Bronchial epithelial cell (primary cell): ENCODE measurements at places on chromosomes 2 and 18.

- no peak for DNase-seq
These were observed 94.0 kb downstream of the LAMA1 start for GRCh38 chr18:7023581-7023980.

DNA sequence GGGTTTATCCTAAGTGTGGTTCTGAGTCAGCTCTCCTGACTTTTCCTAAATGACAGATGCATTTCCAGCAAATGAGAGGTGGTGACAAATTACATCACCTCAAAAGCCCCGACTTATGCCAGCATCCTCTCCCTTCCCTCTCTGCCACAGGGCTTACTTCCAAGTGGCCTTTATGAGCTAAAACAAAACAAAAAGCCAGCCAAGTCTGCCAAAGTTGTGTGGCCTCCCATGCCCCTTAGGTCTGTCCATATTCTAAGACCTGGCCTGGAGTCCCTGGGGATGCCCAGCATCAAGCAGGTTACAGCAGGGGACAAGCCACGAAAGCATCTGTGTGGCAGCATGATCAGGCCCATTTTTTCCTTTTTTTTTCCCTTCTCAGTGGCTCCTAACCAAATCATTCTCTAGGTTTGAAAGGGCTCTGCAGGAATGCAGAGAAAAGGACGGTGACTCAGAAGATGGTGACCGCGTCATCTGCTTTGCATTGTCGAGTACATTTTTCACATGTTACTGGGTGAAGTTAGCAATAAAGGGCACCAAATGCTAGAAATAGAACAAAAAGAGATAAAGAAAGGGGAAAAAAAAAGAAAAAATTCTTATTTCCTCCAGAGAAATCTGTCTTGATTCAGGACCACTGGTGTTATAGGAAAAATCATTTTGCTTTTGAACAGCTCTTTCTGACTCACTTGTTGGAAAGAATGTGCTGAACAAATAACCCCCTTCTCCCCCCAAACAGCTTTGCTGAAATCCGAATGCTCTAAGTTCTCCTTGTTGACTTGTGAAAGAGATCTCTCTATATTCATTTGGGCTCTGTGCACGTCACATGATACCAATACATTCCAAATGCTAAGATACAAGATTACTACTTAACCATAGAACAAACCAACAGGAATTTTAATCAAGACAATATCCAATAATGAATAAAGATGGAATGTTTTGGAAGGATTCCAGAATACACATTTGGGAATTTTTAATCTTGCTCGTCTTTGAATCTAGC, 178.7 kb downstream of the EN1 start:
- peak; percentile 77 for DNase-seq

GRCh38 chr2:201607568-201607967, 35.7 kb downstream of the TMEM237 start:
- DNase-seq: no peak

GRCh38 chr2:235496239-235496621, 2.4 kb downstream of the AGAP1 start:
- peak; percentile 43 for DNase-seq

DNA sequence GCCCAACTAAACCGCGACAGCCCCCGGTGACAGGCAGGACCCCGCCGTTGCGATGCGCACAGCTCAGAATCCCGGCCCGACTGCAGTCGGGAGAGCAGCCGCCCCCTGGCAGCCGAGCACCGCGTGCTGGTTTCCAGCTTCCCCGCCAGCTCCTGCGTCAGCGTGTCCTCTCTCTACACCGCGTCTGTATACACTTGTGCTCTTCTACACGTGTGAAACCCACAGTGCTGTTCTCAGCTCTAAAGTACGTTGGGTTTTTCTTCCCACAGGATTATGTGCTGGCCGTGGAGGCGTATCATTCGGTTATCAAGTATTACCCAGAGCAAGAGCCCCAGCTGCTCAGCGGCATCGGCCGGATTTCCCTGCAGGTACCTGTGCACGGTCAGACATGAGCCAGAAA, 54.0 kb downstream of the ADI1 start:
- DNase-seq: no peak

- DNase-seq: no peak
These were observed 81.0 kb upstream of the CCDC150 start for GRCh38 chr2:196558497-196558896.

GRCh38 chr18:28728891-28729290, 552.0 kb upstream of the CDH2 start:
- peak; percentile 41 for DNase-seq

DNA sequence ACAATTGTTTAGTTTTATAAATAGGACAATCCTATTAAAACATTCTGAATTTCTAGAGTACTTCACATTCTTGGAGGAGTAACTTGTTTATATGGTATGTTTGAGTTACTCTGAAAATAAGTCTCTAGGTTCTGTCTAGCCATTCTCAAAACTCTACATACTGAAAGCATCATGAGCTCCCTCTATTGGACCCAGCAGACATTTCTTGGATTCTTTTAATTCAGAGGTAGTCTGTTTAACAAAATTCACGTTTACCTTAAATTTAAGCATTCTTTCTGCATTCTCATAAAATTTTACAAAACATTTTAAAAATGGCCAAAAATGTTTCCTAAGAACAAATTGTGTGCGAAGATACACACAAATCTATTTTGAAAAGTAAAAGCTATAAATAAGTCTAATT, 15.3 kb downstream of the SP9 start:
- no peak for DNase-seq

DNA sequence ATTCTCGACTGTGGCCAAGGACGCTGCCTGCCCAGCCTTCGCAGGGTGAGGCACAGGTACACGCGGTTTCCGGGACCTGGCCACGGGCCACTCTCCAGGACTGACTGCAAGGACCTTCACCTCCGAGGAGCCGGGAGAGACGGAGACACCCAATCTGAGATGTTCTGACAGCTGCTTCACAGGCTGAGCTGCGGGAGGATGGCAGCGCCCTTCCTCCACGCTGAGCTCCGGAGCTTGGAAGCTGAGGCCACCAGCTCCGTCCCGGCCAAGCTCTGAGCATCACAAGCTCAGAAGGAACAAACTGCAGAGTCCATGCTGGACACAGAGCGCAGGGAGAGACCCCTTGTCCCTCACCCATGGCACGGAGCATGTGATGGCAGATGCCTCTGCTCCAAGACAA, 71.1 kb upstream of the CTDP1 start:
- no peak for DNase-seq

- no peak for DNase-seq
These were observed 577.1 kb upstream of the KLHL29 start for GRCh38 chr2:22807872-22808271.

GRCh38 chr2:192593561-192593960, 398.8 kb upstream of the TMEFF2 start:
- no peak for DNase-seq

- DNase-seq: no peak
These were observed 50.8 kb downstream of the KCNIP3 start for GRCh38 chr2:95347681-95348608.
